Colonic mucosa (tissue), 4 donors: ENCODE measurements at places on chromosomes 12 and 14.

GRCh38 chr12:75589801-75590200 is 78.4 kb upstream of the KRR1 start:
- DNase-seq: no peak

DNA sequence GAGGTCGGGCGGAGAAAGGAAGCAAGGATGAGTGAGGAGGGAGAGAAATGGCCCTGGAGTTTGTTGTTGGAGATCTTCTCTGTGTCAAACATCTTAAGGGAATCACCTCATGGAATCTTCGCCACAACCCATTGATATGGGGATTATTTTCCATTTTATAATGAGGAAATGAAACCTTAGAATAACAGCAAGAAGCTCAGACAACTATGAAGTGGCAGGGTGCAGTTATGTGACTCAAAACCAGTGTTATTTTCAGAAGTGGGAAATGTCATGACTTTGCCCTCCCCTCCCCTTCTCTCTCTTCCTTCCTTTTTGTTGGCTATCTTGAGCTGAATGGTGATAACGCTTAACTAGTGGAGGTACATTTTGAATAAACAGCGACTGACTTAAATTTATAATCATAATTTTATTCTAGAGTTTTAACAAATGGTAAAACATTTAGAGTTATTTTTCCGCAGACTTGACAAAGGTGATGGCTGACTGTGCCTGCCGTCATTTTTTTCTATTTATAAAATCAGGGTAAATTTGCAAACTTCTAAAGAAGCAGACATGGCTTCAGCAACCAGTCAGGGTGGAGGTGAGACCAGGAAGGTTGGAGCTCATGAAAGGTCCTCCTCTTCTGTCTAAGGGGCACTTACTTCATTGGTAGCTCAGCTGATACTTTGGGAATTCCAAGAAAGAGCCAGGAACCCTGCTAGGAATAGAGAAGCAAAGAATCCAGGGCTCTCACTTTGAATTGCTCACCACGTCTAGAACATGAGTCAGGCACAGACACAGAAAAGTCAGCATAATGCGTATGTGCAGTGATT is 232.4 kb downstream of the RGS6 start:
- DNase-seq: no peak

DNA sequence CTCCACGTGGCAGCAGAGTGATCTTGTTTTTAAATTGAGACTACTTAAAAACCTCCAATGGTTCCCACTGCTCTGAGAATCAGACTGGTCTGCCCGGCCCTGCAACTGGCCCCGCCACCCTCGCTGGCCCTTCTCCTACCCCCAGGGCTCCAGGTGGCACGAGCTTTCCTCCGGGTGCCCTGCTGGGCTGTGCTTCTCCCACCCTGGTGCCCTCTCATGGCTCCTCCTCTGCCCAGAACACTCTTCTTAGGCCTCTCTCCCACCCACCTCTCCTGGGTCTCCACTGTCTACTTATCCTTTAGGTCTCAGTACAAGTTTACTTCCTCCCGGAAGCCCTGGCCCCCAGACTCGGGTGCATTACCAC is 26.5 kb downstream of the CCDC92 start:
- DNase-seq: no peak

DNA sequence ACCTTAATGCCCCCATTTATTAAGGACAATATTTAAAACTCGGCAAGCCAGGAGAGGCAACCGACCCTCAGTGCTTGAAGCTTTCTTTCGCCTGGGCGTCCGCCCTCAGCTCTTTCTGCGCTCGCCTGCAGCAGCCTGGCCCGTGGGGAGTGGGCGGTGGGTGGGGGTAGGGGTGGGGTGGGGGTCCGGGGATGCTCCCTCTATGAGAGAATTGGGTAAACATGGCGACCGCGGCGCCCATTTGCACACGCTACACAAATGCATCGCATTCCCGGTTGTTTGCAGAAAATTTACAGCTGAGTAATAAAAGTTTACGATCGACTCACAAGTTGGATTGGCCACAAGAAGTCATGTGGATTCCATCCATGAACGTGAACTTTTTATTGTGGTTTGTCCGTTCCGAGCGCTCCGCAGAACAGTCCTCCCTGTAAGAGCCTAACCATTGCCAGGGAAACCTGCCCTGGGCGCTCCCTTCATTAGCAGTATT is 7.7 kb downstream of the HOXC8 start:
- DNase-seq: peak; percentile 40

DNA sequence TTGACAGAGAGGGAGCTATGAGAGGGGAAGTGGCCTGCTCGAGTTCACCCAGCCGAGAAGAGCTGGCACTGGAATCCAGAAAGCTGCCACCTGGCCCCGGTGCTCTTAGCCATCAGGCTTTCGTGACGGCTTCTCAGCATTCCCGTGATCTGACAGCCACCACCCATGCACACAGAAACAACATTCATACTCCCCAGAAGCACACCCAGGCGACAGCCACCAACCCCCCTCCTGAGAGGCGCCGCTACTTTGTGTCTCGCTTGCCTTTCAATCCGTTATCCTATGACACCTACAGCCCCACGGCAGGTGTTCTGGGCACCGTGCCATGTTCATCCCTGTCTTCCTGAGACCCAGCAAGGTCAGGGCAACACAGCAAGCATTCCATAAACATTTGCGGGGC is 31.4 kb downstream of the PSMC1 start:
- no peak for DNase-seq

GRCh38 chr12:59904874-59905521 is 309.2 kb downstream of the SLC16A7 start:
- no peak for DNase-seq
